ENCODE measurements at places on chromosomes 5 and 9.

GRCh38 chr5:33476992-33477391 lies 36.2 kb downstream of the TARS1 start:
- DNase-seq: no peak

- no peak for DNase-seq
Measured at GRCh38 chr9:86716326-86716922, 230.9 kb downstream of the GAS1 start.

- DNase-seq: no peak
Measured at GRCh38 chr9:4168526-4168925, 131.3 kb downstream of the GLIS3 start.

- DNase-seq: no peak
Measured at GRCh38 chr5:88760527-88760926, 122.5 kb downstream of the MEF2C start.

DNA sequence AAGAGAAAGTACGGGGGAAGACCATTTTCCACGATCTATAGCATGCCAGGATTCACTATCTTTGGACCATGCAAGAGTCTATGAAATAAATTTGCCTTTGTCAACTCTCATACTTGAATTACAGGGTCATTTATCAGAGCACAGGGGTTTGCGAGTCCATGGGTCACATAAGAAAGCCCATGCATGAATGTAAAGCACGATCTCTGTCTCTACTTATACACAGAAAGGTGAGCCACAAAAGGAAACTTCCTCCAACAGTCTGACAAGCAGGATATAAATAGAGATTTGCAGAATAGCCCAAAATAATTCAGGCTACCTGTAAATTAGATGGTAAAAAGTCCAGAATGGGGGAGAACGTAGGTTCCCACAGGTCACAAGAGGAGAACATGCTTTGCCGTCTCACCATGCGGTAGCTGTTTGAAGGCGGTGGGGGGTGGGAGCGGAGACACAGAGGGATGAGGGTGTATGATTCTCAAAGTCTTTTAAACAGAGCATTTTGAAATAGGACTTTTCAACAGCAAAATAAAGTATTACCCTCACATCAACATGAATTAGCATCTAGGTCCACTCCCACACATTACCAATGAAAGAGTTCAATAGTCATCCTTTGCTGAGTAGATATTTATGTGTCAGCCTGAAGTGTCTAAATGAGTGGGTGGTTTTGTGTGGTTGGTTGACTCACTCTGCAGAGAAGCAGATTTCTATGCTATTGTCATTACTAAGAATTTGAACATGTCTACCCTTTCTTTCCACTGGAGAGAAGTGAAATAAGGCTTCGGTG lies 279.7 kb downstream of the EBF1 start:
- no peak for DNase-seq

DNA sequence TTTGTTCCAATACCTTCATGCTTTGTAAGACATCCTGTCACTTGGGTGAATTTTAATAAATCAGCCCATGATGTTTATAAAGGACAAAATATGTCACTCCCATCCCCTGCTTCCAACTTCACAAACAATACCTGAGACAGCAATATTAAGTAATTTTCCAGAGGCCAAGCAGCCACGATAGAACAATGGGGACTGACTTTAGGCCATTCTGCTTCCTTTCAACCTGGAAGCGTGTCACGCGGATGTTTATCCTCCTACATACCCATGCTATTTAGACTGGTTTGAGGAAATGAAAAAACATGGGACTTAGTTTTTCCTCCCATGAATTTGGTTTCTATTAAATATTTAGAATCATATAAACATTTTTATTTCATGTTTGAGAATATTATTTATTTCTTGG lies 82.9 kb downstream of the GRAMD2B start:
- no peak for DNase-seq

- DNase-seq: peak; percentile 64
Measured at GRCh38 chr9:101738566-101739183, at the start of gene GRIN3A. TSS of gene GRIN3A (minus strand) at chr9:101738647. CDS start at chr9:101737979, 668 bp downstream.

DNA sequence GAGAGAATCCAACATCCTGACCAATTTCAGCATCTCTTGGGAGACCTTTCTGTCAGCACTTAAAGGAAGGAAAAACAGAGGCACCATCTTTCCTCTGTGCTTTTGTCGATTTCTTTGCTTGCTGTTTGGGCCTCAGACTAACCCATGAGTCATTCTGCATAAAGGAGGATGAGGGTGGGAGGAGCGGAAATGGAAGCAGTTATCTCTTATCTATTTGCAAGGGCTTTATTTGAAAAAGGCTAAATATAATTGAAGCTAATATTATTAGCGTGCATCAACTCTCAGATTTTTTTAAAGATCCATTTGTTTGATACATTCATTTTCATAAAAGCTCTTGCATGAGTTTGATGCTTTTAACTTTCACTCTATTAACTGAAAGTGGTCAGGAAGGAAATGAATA lies 72.9 kb downstream of the ZNF622 start:
- no peak for DNase-seq

DNA sequence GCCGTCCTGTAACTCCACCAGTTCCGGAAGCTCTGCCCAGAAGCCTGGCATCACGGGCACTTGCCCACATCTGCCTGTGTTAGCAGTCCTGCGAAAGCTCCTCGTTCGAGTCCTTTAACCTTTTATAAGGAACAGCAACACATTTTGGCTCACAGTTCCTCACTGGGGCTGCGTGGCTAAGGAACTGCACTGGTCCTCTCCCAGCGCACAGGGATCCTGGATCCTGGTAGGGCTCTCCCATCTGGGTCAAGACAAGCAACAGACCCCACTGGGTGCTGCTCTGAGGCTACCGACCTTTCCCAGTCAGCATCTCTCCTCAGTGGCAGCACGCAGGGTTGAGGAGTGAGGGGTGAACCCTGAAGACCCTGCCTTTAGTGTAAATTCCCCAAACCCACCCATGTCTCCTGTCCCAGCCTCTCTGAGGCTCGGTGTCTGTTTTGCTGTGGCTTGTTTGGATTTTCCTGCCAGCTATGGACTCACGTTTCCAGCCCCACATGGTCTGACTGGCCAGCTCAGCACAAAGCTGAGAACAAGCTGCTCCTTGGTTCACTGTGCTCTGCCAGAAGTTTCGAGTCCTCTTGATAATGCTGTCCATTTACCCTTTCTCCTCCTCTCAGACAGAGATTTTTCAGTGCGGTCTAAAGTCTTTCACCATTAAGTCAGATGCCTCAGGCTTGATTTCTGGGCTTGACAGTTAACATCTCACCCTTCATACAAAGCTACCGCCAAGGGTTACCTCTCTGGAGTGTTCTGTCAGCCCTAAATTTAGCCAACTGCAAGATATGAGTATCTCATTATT lies 80.0 kb downstream of the AK8 start:
- no peak for DNase-seq

- peak; percentile 98 for DNase-seq
Measured at GRCh38 chr9:36258208-36258995, at the start of gene GNE. TSS of gene GNE (minus strand) at chr9:36258448. CDS start at chr9:36249355, 9,093 bp downstream.

- no peak for DNase-seq
Measured at GRCh38 chr9:1414711-1415131, 364.6 kb downstream of the DMRT2 start.

DNA sequence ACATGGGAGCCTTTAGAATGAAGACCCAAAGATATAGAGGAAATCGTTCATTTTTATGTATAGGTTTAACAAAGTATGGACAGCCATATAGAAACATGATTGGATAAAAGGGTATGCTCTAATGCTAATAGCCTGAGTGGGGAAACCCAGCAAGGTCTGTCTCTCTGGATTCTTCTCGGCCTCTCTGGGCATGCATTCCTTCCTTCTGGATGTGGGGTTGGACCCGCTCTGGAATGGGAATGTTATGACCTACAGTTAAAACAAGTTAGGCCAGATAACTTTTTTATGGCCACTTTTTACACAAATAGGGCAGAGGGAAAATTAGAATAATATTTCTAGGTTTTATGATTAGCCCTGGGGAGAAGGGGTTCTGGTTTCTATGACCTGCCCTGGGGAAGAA lies 103.2 kb downstream of the ARSB start:
- no peak for DNase-seq

DNA sequence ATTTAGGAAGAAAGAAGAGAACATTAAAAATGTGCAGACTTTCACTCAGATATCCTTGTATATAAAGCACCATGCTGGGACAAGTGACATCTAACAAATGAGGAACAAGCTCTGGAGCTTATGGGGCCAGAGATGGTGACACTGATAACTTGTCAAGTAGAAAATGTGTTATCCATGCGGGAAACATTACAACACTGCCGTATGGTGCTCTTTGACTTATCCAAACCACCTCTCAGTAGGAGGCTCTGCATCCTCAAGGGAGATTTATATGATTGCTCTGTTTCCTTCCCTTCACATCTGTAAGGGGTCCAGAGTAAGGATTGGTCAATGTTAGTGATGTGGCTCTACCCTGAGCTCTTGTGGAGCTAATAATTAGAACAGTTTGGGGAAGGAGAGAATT lies 23.5 kb downstream of the KCTD16 start:
- no peak for DNase-seq

DNA sequence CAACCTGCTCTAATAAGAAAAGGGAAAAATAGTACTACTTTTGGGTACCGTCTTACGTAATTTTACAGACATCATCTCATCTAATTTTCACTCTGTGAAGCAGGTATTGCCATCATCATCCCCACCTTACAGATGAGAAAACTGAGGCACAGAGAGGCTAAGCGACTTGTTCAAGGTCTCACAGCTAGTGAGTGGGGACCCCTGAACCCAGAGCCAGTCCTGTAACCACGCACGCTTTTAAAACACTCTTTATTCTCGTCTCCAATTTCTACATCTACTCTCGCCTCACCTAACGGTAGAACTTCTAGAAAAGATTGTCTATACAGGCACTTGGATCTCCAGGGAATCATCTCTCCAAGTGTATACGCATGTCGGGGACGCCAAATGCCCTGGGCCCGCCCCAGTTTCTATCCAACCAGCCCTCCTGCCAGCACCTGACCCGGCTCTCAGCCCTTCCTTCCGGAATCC lies 1.5 kb upstream of the TRAF1 start:
- no peak for DNase-seq

- DNase-seq: no peak
Measured at GRCh38 chr9:74977287-74977686, 24.6 kb upstream of the C9orf40 start.

DNA sequence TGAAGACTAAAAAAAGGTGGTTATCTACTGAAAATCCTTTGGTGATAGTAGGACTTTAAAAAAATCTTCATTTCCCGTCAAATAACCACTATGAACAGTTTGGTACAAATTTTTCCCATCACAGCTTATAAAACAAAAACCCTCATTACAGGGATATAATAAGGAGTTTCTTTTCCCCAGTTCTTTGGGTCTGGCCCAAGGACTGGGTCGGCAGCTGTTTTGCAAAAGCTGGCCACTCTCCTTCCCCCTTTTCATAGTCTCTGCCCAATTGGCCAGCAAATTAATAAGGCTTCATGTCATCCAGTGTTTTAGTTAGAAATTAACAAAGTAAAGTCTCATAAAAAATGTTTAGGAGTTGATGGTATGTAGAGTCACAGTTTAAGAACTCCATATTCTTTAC lies 47.0 kb upstream of the PDE8B start:
- no peak for DNase-seq

DNA sequence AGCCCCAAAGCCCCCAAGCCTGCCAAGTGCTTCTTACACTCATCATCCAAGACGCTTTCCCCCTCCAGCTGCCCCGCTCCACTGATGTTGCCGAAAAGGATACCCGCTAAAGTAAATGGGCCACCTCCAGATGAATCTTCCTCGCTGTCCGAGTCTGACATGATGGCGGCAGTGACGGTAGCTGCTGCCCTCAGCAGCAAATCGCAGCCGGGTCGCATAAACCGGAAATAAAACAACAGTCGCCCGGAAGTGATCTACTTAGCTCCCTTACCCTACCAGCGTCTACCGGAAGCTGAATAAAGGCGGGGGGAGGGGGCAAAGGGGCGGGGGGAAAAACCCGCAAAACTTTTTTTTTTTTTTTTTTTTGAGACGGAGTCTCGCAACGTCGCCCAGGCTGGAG lies at the start of gene TAF1L:
TSS of gene TAF1L (minus strand) at position 308 of the 400 bp plus-strand sequence. CDS start at position 218, 90 bp downstream.
- no peak for DNase-seq

- DNase-seq: no peak
Measured at GRCh38 chr5:177366528-177367322, 9.0 kb downstream of the RGS14 start.

DNA sequence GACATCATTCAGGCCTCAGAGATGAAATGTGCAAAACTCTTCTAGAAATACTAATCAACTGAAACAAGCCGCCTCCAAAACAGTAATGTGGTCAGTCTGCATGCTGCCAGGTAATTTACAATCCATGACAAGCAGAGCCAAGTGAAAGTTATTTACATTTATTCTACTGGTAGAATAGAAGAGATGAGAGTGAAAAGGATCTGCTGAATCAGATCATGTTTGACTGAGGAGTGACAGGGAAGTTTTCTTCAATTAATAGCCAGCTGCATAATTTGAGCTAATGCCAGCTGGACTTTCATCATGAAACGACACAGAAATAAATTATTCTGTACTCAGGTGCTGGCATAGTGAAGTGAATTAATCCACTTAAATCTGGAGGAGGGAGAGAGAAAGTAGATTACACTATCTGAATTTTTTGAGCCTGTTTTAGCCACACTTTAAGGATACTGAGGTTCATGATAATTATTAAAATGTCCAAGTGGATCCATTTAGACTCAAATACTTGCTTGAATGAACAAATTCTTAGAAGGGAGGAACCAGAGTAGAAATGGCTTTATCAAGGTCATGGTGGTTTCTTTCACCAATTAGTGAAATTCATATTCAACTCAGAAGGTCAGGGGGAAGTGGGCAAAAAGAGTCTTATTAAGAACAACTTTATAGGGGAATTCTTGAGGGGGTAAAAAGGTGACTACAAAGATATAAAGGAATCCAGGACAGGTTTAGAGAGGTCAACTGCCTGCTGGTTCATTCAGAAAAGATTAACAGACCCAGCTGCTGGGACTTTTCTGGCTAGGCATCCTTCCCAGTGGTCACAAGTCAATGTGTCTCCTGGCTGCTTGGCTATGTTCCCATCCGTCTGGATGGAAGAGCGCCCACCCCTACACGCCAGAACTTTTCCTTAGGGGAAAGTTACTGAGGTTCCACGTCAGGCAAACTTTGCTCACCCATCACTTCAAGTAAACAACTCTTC lies 350.4 kb downstream of the PDE4D start:
- no peak for DNase-seq

Data from anterior cingulate cortex (tissue), 58 donors.